ENCODE measurements at places on chromosomes 16 and 17. TPM values are rescaled to one million over a fixed set of nuclear protein-coding genes. Genes with fewer than 3 reads are reported as not detected.

The HAGH gene
- polyA plus RNA-seq = 45.0 TPM

- peak; percentile 62 for DNase-seq
Observed at GRCh38 chr17:47802341-47803022, 19.1 kb downstream of the OSBPL7 start.

DNA sequence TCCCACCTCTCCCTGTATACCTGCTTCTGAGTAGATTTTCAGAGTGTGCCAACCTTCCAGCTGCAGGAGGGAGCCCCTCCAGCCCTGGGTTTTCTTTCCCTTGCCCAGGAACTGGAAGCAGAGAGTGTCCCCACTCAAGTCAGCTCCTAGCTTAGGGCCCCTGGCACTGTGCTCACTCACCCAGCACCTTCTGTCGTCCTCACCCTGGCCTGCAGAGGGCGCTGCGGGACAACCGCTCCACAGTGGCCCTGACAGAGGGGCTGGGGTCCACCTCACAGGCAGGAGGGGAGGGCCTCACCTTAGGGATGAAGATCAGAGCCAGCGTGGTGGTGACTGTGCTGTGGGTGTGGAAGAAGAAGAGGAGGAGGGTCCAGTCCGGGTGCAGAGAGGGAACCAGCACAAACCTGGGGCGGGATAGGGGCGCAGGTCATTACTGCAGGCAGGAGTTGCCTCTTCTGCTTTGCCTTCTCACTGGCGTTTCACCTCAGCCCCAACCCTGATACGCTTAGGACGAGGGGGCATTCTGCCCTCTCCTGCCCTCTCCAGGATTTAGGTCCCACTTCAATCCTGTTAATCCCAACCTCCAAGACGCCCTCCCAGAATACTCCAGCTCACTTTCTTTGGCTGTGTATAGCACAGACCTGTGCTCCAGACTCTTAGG, 10.0 kb downstream of the GPR179 start:
- DNase-seq = no peak

GRCh38 chr17:28325211-28325610, 6.2 kb downstream of the TMEM97 start:
- DNase-seq = no peak

The CAMKK1 gene
- polyA plus RNA-seq = 1.5 TPM

The HBM gene
- not detected for polyA plus RNA-seq

- no peak for DNase-seq
Observed at GRCh38 chr16:16137110-16137509, 86.2 kb downstream of the ABCC6 start.

GRCh38 chr17:3009411-3009920, 53.9 kb downstream of the OR1D5 start:
- no peak for DNase-seq

The C17orf100 gene
- 2.2 TPM for polyA plus RNA-seq

The CA5A gene
- not detected for polyA plus RNA-seq

The TRIM47 gene
- polyA plus RNA-seq = 1.9 TPM

- no peak for DNase-seq
Observed at GRCh38 chr16:46731691-46732555, 16.2 kb downstream of the MYLK3 start.

The AHSP gene
- not detected for polyA plus RNA-seq

DNA sequence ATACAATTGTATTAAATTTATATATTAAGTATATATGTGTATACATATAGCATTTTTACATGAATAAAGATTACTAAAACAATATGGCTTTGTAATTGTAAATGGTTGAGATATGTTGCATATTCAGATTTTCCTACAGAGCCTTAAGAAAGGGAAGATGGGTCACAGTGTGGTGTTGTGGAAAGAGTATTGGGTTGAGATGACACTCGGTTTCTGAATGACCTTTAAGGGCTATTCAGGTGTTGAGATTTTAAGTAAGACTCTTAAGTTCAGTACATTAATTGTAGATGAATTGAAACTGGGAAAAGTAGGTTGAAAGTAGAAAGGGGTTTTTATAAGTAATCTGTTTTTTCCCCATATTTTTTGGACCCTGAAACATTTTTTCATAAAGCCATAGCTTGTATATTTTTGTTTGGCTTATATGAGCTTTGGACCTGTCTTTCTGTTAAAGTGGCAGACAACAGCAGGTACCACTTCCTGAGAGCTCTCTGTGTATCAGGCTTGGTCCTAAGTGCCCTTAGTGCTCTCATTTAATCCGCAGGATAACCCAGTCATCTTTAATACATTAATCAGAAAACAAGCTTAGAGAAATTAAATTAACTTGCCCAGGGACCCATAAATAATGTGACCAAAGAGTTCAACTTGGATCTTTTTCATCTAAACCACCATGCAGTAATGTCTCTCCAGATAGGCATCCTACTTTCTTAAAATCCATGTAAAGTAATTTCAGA, 48.5 kb upstream of the MRC2 start:
- no peak for DNase-seq

The ZSCAN10 gene
- not detected for polyA plus RNA-seq

- DNase-seq = no peak
Observed at GRCh38 chr16:85259115-85259831, 147.0 kb upstream of the CIBAR2 start.

DNA sequence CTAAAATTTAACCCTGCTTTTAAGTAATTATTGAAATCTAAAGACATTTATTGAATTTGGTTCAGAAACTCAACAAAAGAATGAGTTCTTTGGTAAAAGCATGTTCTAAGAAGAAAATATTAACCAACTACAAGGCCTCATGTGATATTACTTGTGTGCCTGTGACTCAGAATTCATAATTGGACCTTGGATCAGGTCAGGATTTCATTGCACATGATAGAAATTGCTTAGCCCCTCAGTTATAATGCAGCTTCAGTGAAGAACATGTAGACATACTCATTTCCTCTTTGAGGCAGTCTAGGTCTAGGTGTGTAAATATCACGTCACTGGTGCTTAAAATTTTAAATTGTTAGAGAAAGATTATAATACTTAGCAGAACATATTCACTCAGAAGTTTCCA, 410.0 kb upstream of the SOX9 start:
- DNase-seq = no peak

DNA sequence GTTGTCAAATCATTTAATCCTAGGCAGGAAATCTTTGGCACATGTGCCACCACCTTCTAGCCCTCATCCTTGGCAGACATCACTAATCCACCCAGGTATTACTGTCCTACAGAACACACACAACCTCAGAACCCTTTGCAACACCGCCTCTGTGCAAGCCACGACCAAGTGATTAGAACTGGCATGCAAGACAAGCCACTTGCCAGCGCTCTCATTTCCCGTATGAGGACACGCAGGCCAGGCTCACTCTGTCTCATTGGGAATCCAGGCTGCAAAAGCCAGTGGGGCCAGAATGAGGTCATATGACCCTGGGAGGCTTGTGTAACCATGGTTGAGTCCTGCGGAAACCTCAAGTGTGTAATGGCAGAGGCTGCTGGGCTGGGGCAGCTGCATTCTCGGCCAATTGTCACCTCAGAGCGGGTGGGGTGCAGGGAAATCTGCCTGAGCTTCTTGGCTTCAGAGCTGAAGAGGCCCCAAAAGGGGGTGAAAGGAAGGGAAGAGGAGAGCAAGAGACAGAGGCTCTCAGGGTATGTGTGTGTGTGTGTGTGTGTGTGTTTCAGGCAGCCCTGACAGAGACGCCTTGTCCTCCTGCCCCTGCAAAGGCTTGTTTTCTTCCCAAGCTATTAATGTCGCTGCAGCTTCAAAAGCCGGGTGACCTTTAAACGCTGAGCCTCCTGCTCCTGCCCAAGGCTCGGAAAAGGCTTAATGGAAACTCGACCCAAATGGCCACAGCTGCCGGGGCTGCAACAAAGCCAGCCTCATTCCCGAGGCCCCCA, 43.2 kb upstream of the MRPS23 start:
- DNase-seq = no peak

The MYH2 gene
- polyA plus RNA-seq = not detected

- no peak for DNase-seq
Observed at GRCh38 chr17:72576289-72576759, 455.5 kb downstream of the SOX9 start.

- DNase-seq = no peak
Observed at GRCh38 chr17:28928061-28928460, 23.3 kb downstream of the PHF12 start.

All from naive thymus-derived CD8-positive, alpha-beta T cell (primary cell).